KG1 (cell line): ENCODE measurements at places on chromosomes 2 and 18.

DNA sequence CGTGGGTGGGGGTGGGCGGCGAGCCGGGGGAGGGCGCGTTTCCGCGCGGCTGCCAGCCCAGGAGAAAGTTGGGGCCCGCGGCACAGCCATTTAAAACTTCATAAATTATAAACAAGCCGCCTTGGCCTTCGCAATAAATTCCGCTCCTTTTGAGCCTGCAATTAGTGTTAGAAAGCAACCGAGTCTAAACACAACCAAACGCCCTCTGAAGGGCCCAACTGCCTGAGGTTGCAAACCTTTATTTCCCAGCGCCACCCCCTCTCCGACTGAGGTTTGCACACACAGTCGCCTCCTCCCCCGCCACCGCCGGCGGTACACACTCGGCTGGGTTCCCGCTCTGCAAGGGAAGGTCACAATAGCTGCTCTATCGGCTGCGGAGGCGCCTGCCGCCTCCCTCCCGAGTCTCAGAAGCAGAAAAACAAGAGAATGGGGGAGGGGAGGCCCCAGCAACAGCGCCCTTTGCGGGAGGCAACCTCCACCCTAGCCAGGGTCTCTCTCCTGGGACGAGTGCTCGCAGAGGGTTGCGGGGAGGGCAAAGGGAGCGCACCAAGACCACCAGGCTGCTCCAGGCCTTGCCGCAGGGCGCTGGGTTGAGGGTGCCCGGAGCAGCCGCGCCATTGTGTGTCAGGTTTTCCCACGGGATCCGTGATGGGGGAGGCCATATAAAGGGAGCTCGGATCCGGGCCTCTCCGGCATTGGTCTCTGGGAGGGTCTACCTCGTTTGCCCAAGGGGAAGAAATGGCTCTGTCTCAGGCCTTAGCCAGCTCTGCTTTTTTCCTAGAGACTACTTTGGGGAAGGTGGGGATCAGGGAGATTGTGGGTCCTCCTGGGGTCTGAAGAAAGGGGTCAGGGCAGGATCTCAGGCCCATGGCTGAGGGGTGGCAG is 13.4 kb upstream of the HOXD1 start:
- no peak for DNase-seq

- no peak for DNase-seq
Observed at GRCh38 chr18:77106331-77106730, 26.3 kb downstream of the MBP start.

DNA sequence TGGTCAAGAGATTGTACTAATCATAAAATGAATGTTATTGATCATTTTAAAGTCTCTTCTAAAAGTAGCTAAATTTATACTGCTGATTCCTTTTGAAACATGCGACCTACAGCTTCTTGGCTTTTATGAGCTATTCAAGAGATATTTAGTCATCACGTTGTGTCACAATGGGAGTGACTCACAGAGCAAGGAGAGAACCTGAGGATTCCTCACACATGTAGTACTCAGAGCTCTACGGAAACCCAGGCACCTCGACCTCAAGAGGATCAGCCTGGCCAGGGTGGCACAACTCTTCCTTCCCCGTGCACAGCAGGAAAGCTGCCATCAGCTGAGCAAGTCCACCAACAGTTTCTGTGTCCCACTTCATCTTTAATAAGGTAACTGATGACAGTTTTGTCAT is at the start of gene DHRS9:
TSS of gene DHRS9 (plus strand) at position 223 of the 400 bp plus-strand sequence. CDS start 12,019 bp downstream, outside the sequence.
- DNase-seq, result no peak

- DNase-seq, result no peak
Observed at GRCh38 chr2:12240206-12240605, 476.5 kb upstream of the TRIB2 start.

- DNase-seq, result no peak
Observed at GRCh38 chr2:177530561-177530960, 138.0 kb downstream of the AGPS start.

GRCh38 chr2:10126632-10127026 is 4.1 kb downstream of the RRM2 start:
- DNase-seq, result no peak

DNA sequence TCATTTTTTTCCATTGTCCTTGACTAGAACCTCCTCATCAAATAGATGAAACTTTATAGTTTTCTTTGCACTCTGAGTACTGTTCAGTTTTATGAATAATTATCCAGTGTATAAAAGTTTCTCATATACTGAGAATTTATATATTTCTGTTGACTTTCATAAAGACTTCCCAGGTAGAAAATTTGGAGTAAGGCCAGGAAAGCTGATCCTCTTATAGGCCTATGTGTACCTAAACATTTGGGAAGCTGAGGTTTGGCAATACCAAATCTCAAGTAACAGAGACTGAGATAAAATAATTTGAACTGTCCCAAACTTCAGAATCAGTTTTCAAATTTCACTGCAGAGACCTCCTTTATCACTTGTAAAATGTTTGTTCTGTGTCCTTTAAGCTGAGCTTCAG is 43.4 kb downstream of the CCDC102B start:
- no peak for DNase-seq
